Pulmonary artery endothelial cell (primary cell): ENCODE measurements at places on chromosomes 3 and 15.

DNA sequence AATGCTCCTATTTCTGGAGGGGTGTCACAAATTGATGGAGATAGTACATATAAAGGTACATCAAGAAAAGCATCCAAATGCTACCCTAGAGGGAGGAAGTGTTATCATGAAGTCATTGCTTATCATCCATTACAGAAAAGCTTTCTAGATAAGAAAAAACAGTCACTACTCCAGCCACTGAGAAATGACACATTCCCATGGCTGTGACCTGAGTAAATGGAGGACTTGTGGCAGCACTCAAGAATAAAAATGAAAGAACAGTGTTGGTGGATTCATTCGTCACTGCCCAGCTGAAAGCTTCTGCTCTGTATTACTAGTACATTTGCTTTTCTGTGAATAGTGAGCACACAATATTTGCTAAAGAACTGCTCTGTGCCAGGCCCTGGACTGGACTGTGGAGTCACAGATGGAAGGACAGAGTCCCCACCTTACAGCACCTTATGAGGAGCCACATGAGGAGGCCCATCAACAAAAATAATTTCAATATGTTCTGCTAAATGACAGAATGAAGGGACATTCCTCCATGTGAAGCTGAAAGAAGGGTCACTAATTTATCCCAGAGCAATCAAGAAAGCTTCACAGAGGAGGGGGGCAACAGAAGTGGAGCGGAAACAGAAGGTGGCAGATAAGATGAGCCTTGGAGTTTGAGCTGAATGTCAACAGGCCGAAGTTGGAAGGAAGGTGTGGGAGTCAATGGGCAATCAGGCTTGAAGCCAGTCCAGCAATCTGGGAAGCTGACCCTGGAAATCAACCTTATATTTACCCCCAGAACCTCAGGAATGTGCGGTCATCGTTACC is 343.5 kb upstream of the TRIM42 start:
- no peak for DNase-seq

DNA sequence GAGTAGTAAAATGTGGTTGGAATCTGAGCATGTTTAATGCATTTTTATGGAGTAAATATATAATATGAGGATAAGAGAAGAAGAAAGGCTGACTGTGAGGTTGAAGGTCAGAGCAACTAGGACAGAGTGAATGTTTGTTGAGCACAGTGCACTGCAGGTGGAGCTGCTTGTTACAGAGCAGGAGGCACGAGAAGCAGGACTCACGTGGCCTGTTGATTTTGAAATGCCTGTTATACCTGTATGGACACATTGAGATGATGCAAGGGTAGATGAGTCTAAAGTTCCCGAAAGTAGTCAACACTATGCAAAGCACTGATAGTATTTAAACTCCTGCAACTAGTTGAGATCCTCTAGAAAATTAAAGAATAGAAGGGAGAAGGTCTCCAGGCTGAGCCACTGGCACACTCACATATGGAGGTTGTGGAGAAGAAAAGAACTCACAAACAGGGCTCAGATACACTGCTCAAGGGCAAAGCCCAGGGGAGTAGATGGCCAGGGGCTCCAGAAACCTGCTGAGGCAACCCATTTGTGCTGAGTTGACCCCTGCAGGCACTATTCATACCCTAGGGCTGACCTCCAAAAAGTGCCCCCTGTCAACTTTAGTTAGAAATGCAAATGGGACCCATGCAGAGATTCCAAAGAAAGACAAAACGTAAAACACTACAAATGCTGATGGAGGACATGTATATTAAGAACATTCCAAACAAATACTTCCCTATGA is 541.5 kb downstream of the GABRG3 start:
- DNase-seq, result no peak

DNA sequence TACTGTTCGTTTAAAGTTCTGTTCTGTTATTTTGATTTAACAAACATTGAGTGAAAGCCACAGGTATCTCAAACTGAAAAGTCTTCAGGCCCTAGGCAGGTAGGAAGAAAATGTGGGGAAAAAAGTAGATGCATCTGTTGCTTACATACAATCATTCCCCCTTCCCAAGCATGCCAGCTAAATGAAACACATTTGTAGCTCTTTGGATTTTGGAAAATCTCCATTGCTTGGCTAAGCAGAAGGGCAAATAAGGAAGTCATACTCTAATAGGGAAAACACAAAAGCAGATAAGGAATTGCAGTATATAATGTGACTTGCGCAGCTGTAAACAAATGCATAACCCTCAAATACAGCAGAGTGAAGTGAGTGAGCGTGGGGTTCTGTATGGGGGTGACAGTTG is 375.9 kb downstream of the FGF12 start:
- DNase-seq, result no peak

DNA sequence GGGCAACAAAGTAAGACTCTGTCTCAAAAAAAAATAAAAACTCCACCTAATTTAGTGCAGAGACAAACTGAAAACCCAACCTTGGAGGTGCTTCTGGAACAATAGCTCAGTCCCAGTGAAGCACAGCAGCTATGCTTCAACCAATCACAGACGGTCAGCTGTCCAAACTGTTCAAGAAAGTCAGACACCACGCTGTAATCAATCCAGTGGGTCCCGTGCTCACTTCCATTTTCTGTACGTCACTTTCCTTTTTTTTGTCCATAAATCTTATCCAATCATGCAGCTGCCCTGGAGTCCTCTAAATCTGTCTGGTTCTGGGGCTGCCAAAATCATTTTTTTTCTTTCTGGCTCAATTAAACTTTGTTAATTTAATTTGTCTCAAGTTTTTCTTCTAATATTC is 93.6 kb upstream of the FAM174B start:
- no peak for DNase-seq

- no peak for DNase-seq
Measured at GRCh38 chr3:149535333-149535685, 60.8 kb downstream of the TM4SF4 start.

GRCh38 chr3:4195006-4195405 is 108.2 kb upstream of the SETMAR start:
- no peak for DNase-seq

- DNase-seq, result no peak
Measured at GRCh38 chr3:27423463-27423862, 54.3 kb upstream of the NEK10 start.

GRCh38 chr15:66739287-66739686 is 37.3 kb downstream of the SMAD6 start:
- DNase-seq, result no peak

DNA sequence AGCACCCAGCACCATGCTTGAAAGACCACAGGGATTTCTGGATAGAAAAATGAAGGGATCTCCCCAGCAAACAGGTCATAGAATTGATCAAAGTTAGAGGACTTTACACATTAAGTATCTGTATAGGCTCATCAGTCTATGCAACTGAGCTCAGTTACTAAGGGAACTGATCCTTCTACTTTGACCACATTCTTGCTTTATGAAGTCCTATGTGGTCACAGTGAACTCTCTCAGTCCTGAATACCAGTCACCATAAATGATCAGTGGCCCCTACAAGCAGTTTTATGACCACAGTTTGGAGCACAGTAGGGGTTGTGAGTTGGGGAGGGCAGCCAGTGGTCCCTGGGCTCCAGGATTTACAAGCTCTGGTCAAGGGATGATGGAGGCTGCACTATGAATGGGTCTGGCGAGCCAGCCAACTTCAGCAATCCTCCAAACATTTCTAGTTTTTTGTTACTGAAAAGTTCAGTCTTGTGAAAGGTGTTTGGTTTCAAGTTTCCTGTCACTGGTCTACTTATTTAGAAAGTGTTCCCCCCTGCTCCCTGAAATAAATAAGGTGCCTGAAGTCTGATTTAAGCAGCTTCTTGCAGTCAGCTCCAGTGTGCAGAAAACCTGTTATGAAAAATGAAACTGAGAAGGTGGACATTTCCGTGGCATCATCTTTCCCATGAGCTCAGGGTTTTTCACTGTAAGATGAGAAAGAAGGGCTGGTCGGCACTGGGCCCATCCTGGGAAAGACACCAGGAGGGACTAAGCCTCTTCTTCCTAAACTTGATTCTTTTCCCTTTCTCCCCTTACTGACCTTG is 75.5 kb downstream of the DAPK2 start:
- no peak for DNase-seq

- no peak for DNase-seq
Measured at GRCh38 chr15:57253082-57253481, 123.2 kb upstream of the CGNL1 start.

GRCh38 chr15:68313501-68314410 is 36.2 kb downstream of the FEM1B start:
- DNase-seq, result no peak

- no peak for DNase-seq
Measured at GRCh38 chr3:128041344-128041743, 10.9 kb upstream of the SEC61A1 start.

GRCh38 chr3:143795874-143796273 is 52.4 kb downstream of the SLC9A9 start:
- DNase-seq, result no peak

DNA sequence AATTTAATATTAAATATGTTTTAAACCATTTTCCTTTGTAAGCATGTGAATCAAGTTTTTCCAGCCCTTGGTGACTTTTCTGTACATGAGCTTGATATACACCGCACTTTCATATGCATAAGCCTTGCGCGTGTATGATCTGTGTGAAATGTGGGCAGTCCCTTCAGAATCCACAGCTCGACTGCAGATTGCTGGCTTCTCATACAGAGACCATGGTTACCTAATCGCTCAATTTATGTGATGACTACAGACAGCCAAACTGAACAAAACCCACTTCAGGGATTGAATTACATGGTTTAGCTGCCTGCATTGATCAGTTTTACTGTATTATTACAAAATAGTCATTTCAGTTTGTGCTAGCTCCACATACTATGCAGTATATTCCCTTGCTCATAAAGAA is 212.3 kb upstream of the NECTIN3 start:
- no peak for DNase-seq

DNA sequence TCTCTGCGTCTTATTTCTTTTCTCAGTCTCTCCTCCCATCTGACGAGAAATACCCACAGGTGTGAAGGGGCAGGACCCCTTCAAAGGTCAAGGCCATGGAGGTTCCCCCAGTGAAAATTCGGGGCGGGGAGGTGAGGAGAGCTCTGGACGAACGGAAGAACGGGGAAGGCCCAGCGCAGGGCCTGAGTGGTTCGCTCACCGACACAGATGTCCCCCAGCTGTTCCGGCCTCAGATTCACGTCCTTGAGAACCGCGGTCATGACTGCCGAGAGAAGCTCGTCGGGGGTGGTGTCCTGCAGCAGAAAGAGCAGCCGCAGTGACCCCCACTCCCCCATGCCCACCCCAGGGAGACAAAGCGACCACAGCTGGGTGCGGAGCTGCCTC is 542 bp downstream of the ACAA1 start:
- DNase-seq, result no peak

GRCh38 chr15:90230071-90230494 is 3.7 kb downstream of the CIB1 start:
- DNase-seq, result no peak

GRCh38 chr3:181383760-181384159 is 328.0 kb upstream of the SOX2 start:
- no peak for DNase-seq

DNA sequence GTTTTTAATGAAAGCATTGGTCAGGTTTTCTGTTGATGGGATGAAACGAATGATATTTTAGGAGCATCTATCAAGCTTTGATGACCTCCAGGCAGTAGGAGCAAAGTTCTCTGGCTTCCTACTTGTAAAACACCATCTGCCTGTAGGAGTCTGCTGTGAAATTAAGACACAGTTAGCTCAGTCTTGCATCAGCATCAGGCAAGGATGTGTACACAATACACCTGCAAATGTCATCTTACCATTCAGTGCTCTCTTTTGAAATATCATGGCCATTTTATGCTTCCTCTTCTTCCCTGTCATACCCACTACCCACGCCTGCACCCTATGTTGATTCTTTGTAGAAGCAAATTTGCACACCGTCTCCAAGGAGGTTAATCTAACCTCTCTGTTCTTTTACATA is 38.2 kb downstream of the B3GALNT1 start:
- DNase-seq, result no peak

GRCh38 chr3:139020036-139020867 is 474 bp downstream of the PRR23B start:
- no peak for DNase-seq

DNA sequence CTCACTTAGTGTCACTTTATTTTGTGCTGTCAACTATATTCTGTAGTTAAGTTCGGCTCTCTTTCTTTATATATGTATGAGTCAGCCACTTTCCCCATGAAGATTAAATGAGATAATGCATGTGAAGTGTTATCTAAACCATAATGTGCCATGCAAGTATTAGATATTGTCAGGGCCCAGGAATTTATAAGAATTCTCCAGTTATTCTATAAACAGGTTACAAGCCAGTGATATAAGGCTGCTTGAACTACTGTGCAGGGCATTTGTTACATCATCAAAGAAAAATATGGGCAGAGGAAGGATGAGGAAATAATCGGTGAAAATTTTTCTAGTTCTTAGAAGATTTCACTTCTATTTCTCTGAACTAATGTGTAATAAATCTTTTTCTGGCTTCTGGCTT is 1049.0 kb upstream of the NR2F2 start:
- no peak for DNase-seq

- DNase-seq, result no peak
Measured at GRCh38 chr15:73741321-73741836, 11.8 kb downstream of the INSYN1 start.

DNA sequence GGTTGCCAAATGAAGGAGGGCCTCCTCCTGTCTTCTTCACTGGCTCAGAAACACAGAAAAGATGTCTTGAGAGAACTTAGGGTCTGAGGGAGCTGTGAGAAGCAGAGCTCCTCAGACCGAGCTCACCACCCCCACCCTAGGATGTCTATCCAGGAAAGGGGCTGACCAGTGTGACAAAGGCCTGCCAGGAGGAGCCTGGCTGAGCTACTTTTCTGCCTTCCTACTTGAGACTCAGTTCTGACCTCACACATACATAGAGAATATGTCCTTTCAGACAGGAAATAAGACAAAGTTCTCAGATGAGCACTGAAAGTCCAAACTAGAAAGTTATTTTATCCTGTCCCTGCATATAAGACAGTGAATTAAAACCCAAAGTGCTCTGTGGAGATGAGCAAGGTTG is 54.5 kb downstream of the KIF9 start:
- DNase-seq, result no peak

- no peak for DNase-seq
Measured at GRCh38 chr3:163785693-163786092, 1292.6 kb downstream of the SI start.
